Stimulated activated CD4-positive, alpha-beta T cell treated with anti-CD3 and anti-CD28 coated beads, Interleukin-2, amount 100 ng/mL, for 24 hours (primary cell): ENCODE measurements at places on chromosomes 7 and 10.

GRCh38 chr10:22992621-22993020 lies 64.8 kb downstream of the ARMC3 start:
- no peak for DNase-seq

- no peak for DNase-seq
Measured at GRCh38 chr10:61981460-61981859, 80.0 kb downstream of the ARID5B start.

GRCh38 chr10:70807556-70807955 lies 8.2 kb upstream of the SGPL1 start:
- DNase-seq = no peak

DNA sequence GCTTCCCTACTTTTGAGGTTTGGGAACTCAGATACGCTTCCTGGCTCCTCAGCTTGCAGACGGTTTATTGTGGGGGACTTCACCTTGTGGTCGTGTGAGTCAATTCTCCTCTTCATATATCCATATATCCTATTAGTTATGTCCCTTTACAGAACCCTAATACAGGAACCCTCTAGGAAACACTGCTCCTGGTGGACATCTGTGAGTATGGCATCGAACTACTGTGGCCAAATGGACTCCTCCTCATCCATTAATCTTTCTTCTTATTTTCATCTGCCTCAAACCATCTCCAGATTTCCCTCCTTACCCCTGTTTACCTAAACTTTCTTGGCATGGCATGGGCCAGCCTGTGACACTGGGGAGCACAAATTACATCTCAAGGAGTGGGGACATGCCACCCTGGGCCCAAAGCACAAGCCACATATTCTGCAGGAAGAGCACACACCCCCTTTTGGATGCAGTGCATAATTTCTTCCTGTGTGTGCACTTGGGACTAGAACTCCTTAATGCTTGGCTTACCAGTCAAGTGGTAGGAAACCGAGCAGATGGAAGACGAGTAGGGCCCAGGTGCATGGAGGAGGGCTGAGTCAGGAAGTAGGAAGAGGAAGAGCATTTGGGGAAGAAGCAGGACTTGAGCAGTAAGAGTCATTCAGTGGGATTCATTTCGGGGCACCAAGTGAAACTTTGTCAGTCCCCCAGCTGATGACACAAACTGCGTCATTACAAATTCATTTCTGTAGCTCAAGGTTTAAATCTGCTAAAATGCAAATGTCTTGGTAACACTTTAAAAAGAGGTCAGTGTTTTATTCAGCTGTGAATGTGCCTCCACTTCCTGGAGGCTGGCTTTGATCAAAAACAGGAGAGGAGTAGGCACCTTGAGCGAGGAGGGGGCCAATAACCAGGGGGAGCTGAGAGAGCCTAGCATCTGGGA lies 80.8 kb upstream of the PLXNA4 start:
- DNase-seq = no peak

- no peak for DNase-seq
Measured at GRCh38 chr7:101828301-101829020, 11.0 kb downstream of the CUX1 start.

DNA sequence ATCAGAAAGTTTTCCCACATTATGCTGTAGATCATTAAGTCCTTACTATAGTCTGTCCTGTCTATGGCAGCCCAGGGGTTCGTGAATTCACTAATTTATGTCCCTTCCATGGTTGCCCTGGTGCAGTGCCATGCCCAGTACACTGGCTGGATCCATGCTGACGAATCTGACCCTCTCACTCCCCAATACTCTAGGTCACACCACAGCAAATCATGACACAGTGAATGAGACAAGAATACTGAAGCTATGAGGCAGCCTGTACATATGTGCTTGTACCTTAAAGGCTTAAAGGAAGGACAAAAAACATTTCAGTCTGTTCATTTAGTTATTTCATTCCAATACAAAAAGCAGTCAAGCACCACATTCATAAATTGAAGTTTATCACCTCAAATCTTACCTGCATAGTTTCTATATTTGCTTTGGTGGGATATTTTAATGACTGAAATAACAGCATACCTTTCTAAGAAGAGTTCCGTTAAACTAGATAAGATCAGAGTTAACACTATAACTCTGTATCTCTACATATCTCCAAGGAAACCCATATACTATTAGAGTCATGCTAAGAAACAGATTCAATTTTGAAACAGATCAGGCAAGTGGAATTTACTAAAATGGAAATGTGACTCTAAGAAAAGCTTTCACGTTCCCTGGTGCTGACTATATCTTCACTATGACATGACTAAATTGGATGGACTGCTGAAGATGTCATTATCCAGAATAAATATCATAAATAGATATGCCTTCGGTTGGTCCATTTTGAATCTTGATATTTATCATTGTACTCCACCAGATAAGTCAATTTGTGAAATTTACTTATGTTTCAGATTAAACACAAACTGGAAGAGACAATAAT lies 36.7 kb downstream of the OSBPL3 start:
- DNase-seq = no peak

DNA sequence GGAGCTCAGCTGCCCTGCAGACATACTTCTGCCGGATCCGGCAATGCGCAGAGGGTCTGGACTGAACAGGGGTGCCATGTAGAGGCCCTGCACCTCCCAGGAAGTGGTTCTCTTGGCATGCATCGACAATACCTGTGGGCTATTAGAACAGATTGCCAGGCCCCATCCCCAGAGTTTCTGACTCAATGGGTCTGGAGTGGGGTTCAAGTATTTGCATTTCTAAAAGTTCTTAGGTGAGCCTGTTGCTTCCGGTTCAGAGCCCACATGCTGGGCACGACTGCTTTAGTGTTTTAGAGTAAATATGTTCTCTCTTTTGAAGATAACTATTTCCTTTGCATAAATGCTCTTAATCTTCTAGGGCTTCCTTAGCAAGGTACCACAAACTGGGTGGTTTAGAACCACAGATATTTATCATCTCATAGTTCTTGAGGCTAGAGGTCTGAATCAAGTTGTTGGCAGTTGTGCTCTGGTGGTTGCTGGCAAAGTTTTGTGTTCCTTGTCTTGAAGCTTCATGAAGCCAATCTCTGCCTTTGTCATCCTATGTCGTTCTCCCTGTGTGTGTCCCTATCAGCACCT lies 435.5 kb downstream of the TCERG1L start:
- DNase-seq = no peak
